Common myeloid progenitor, CD34-positive (primary cell): ENCODE measurements at places on chromosomes 13 and 19.

GRCh38 chr13:42348576-42348975 lies 76.6 kb downstream of the AKAP11 start:
- no peaks in the 10 kb centered on the region for H3K4me1 ChIP-seq
- no peak overlapping the region for H3K4me3 ChIP-seq
- H3K27me3 ChIP-seq: no peaks in the 10 kb centered on the region
- DNase-seq: no peak
- H3K36me3 ChIP-seq: no peaks in the 10 kb centered on the region

- H3K27me3 ChIP-seq: no peaks in the 10 kb centered on the region
- H3K4me1 ChIP-seq: no peaks in the 10 kb centered on the region
- H3K36me3 ChIP-seq: no peaks in the 10 kb centered on the region
- peak; percentile 5 for DNase-seq
- no peak overlapping the region for H3K27ac ChIP-seq
Measured at GRCh38 chr13:39315796-39316195, 277.5 kb downstream of the NHLRC3 start.

DNA sequence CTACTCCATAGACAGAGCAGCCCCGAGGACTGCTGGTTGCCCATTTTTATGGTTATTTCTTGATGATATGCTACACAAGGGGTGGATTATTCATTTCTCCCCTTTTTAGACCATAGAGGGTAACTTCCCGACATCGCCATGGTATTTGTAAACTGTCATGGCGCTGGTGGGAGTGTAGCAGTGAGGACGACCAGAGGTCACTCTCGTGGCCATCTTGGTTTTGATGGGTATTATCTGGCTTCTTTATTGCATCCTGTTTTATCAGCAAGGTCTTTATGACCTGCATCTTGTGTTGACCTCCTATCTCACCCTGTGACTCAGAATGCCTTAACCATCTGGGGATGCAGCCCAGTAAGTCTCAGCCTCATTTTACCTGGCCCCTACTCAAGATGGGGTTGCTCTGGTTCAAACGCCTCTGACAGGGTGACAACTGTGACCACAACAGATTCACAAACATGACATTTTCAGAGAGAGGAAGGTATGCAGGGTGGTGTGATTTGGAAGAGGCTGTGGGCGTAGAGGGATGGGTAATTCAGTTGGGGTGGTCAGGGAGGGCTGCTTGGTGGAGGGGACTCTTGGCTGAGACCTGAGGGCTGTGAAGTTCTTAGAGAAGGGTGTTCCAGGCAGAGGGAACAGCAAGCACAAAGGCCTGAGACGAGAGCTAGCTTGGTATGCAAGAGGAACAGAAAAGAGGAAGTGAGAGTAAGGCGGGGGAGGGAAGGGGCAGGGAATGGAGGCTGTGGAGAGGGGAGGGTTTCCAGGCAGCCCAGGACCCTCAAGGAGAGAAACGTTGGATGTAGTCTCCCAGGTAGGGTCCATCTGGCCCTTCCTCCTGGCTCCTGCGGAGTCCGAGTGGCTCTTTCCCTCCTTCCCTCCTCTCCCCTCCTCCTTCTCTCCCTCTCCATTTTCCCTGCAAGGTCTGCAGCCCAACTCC lies 23.5 kb downstream of the FAM187B start:
- no peak overlapping the region for H3K4me3 ChIP-seq
- H3K27me3 ChIP-seq: no peaks in the 10 kb centered on the region
- no peak overlapping the region for H3K27ac ChIP-seq

DNA sequence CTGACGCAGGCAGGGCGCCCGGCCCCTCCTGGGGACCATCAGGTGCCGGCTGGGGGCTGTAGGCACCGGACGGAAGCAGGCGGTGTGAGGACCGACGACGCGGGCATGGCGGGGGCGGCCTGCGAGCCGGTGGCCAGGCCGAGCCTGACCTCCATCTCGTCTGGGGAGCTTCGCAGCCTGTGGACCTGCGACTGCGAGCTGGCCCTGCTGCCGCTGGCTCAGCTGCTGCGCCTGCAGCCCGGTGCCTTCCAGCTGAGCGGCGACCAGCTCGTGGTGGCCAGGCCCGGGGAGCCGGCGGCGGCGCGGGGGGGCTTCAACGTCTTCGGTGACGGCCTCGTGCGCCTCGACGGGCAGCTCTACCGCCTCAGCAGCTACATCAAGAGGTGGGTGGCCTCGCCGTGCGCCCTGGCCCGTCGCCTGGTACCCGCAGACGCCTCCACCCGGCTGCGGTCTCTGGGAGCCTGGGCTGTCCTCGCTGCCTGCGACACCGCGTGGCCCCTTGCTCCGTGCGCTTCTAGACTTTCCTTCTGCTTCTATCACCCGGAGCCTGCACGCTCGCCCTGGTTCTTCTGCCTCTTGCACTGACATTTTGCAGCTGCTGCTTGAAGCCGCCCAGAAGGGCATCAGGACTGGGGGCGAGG lies 460 bp downstream of the MEDAG start:
- peaks cover 19% of the 10 kb centered on the region for H3K4me1 ChIP-seq
- peak; percentile 39 for DNase-seq
- peaks cover 33% of the 10 kb centered on the region for H3K27me3 ChIP-seq
- H3K4me3 ChIP-seq: peak overlapping the region; percentile 54
- H3K27ac ChIP-seq: no peak overlapping the region
- no peaks in the 10 kb centered on the region for H3K36me3 ChIP-seq

- no peak for DNase-seq
- no peaks in the 10 kb centered on the region for H3K27me3 ChIP-seq
- peaks cover 9% of the 10 kb centered on the region for H3K4me1 ChIP-seq
- H3K4me3 ChIP-seq: no peak overlapping the region
- peaks cover 13% of the 10 kb centered on the region for H3K36me3 ChIP-seq
Measured at GRCh38 chr19:5950741-5951140, 27.2 kb downstream of the RANBP3 start.

GRCh38 chr19:48756686-48757085 lies 1.4 kb downstream of the FGF21 start:
- no peaks in the 10 kb centered on the region for H3K36me3 ChIP-seq
- H3K27ac ChIP-seq: no peak overlapping the region
- H3K4me1 ChIP-seq: peaks cover 18% of the 10 kb centered on the region
- no peak for DNase-seq
- H3K4me3 ChIP-seq: no peak overlapping the region

- DNase-seq: no peak
- H3K27ac ChIP-seq: no peak overlapping the region
- H3K36me3 ChIP-seq: peaks cover 10% of the 10 kb centered on the region
- H3K4me1 ChIP-seq: peaks cover 24% of the 10 kb centered on the region
- no peaks in the 10 kb centered on the region for H3K27me3 ChIP-seq
Measured at GRCh38 chr13:113584870-113585671, 518 bp downstream of the TFDP1 start.

DNA sequence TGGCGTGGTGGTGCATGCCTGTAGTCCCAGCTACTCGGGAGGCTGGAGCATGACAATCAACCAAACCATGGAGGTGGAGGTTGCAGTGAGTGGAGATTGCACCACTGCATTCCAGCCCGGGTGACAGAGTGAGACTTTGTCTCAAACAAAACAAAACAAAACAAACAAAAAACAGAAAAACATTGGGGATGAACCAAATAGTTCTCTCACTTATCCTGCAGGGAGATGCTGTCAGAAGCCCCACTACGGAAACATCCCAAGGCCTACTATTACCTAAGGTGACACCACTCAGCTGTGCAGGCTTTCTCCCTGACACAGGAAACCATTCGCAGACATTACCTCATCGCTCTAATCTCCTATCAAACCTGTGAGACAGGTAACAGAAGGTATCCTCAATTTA lies 113.5 kb downstream of the FOXO1 start:
- no peak for DNase-seq
- H3K4me3 ChIP-seq: no peak overlapping the region
- H3K27me3 ChIP-seq: no peaks in the 10 kb centered on the region
- no peak overlapping the region for H3K27ac ChIP-seq
- no peaks in the 10 kb centered on the region for H3K4me1 ChIP-seq
- H3K36me3 ChIP-seq: no peaks in the 10 kb centered on the region

- no peak for DNase-seq
- H3K36me3 ChIP-seq: peaks cover 91% of the 10 kb centered on the region
- no peaks in the 10 kb centered on the region for H3K4me1 ChIP-seq
- H3K27me3 ChIP-seq: no peaks in the 10 kb centered on the region
Measured at GRCh38 chr13:113630804-113631203, 27.2 kb downstream of the ATP4B start.

- no peaks in the 10 kb centered on the region for H3K27me3 ChIP-seq
- DNase-seq: no peak
- H3K4me3 ChIP-seq: no peak overlapping the region
Measured at GRCh38 chr19:38745316-38745715, 1.0 kb upstream of the CAPN12 start.

DNA sequence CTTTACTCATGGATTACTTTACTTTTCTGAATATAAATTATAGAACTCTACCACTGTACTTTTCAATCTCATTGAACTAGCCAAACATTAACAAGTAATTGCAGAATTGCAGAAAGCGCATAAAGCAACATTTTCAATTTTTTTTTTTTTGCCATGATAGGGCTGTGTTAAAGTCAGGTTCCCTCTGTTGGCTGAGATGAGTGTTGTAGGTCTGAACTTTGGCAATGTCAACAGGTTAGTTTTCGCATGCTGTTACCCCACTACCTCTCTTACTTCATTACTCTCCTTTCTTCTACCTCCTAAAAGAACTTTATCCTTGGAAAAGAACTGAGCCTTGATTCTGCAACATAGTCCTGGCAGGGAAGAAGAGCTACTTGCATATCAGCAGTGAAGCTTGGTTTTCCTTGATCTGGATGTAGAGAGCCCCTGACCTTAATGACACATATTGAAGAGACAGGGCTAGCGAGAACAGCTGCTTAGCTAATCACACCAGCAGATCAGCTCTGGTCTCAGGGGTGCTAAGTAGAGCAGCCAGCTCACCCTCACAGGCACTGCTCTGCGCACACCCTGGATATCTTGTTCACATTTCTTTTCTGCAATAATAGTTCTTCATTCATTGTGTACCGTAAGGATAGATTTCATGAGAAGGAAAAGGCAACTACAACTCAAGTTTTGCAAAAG lies 119.5 kb downstream of the FLT1 start:
- no peak for DNase-seq
- no peaks in the 10 kb centered on the region for H3K27me3 ChIP-seq
- no peaks in the 10 kb centered on the region for H3K4me1 ChIP-seq

DNA sequence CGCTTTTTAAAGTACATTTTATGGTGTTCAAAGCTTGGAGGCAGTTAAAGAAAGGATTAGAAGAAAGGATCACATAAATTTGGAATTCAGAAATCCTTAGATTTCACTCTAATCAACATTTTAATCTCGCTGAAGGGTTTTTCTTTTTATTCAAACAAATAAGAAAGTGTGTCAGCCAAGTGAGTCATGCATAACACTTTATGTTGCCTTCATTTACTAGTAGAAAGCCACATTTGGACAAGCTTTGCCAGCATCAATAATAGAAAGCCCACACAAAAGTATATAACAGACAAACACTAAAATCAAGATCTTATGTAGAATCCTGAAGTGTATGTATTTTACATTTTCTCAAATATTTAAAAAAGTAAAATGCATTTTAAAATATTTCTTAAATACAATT lies 154.9 kb upstream of the TRPC4 start:
- H3K27me3 ChIP-seq: no peaks in the 10 kb centered on the region
- no peak overlapping the region for H3K27ac ChIP-seq
- H3K4me1 ChIP-seq: no peaks in the 10 kb centered on the region
- no peak overlapping the region for H3K4me3 ChIP-seq
- no peaks in the 10 kb centered on the region for H3K36me3 ChIP-seq
- DNase-seq: no peak

DNA sequence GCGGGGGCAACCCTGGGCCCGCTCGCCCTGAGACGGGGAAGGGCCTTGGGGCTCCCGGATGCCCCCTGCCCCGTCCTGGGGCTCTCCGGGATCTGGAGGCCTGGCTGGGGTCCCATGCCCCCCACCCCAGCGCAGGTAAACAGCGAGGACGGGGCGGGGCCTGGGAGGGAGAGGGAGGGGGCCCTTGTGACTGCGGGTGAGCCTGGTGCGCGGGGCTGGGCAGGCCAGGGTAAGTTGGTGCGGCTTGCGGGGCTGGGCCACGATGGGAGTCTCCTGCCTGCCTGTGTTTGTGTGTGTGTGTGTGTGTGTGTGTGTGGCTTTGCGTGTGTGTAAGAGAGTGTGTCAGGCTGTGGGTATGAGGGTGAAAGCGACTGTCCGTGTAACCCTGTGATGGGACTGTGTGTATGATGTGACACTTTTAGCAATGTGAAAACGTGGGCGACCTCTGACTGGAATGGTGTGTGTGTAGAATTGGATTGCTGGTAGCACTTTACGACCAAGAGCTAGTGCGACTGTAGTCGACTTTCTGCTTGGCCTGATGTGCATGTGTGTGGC lies 426 bp downstream of the KLC3 start:
- peaks cover 53% of the 10 kb centered on the region for H3K27me3 ChIP-seq
- H3K36me3 ChIP-seq: no peaks in the 10 kb centered on the region
- H3K4me3 ChIP-seq: peak overlapping the region; percentile 42
- H3K4me1 ChIP-seq: peaks cover 13% of the 10 kb centered on the region

GRCh38 chr19:38204096-38204495 lies 19.9 kb downstream of the DPF1 start:
- H3K36me3 ChIP-seq: peaks cover 6% of the 10 kb centered on the region
- H3K27me3 ChIP-seq: no peaks in the 10 kb centered on the region
- DNase-seq: no peak
- no peak overlapping the region for H3K27ac ChIP-seq

GRCh38 chr13:36966404-36966803 lies 32.7 kb downstream of the ALG5 start:
- no peaks in the 10 kb centered on the region for H3K27me3 ChIP-seq
- H3K4me1 ChIP-seq: no peaks in the 10 kb centered on the region
- peaks cover 46% of the 10 kb centered on the region for H3K36me3 ChIP-seq
- H3K4me3 ChIP-seq: no peak overlapping the region

GRCh38 chr13:44198826-44199225 lies 174.8 kb upstream of the SERP2 start:
- H3K27ac ChIP-seq: no peak overlapping the region
- H3K4me1 ChIP-seq: peaks cover 9% of the 10 kb centered on the region
- no peaks in the 10 kb centered on the region for H3K27me3 ChIP-seq
- H3K36me3 ChIP-seq: no peaks in the 10 kb centered on the region

DNA sequence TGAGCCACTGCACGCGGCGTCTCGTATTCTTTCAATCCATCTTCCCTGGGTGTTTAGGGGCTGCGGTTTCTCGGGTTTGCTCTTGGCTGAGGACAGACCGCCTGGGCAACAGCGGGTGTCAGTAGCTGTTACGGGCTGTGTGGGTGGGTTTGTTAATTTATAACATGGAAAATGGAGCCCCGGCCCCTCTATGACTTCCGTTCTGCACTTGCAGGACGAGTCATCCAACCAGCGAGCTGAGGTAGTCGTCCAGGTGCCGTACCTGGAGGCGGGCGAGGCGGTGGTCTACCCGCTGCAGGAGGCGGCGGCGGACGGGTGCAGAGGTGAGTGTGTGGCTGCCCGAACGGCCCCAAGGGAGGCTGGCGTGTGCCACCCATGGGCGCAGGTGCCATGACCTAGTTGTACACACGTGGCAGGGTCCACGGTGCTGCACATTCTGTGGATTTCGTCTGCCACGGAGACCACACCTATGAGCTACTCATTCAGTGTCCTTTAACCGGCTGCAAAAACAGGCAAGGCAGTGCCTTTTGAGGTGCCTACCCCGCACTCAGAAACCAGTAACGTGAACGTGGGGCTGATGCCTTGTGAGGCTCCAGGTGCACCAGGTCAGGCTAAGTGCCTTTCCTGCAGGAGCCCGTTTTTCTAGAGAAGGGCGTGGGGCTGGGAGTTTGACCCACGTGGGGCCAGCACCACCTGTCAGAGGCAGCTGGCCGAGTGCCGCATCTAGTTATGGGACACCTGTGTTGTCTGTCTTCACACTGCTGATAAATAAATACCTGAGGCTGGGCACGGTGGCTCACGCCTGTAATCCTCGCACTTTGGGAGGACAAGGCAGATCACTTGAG lies 10.9 kb downstream of the POLR2E start:
- no peak overlapping the region for H3K27ac ChIP-seq
- H3K4me1 ChIP-seq: peaks cover 32% of the 10 kb centered on the region
- no peaks in the 10 kb centered on the region for H3K27me3 ChIP-seq
- H3K36me3 ChIP-seq: peaks cover 72% of the 10 kb centered on the region
- no peak for DNase-seq
